ENCODE measurements at places on chromosomes 16 and 17.

DNA sequence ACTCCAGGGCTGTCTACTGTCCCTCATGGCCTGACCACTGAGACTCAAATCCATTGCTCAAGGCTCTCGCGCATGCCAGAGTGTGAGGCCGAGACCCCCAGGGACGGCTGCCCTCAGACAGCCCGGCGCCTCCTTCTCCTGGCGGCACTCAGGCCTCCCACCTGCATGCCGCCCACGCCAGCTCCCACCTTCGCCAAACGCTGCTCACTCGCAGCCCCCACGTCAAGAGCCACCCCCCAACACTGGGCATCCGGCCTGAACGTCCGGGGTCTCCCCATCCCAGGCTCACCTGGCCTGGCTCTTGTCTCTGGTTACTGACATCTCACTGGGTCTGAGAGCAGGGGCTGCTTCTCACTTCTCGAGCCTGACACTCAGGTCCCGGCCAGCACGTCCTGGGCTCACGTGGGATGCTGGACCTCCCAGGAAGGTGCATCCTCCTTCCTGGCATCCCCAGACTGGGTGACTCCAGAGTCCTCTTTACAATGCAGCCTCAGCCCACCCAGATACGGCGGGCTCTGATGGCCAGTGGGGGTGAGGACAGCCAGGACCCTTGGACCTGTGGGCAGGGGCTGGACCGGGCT lies 12.2 kb upstream of the CACNA1H start:
- DNase-seq = no peak

DNA sequence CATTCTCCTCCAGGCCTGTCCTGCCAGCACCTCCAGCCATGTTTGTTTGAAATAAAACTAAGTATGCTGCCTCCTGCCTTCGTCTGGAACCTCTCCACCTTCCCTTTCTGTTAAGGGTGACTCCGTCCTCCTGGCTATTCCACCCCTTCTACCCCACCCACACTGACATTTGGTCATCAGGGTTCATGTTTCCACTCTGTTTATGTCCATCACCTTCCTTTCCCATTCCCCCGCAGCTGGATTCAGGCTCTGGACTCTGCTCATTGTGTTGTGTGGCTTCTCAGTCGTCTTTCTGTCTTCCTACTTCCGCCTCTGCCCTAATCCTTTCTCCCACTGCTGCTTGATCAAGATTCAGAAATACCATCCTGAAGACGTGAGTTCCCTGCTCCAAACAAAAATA lies 28.6 kb downstream of the EPN2 start:
- no peak for DNase-seq

GRCh38 chr17:48726916-48727286 lies 1.6 kb downstream of the HOXB13 start:
- no peak for DNase-seq

GRCh38 chr17:78422872-78423588 lies 44.6 kb downstream of the PGS1 start:
- no peak for DNase-seq

DNA sequence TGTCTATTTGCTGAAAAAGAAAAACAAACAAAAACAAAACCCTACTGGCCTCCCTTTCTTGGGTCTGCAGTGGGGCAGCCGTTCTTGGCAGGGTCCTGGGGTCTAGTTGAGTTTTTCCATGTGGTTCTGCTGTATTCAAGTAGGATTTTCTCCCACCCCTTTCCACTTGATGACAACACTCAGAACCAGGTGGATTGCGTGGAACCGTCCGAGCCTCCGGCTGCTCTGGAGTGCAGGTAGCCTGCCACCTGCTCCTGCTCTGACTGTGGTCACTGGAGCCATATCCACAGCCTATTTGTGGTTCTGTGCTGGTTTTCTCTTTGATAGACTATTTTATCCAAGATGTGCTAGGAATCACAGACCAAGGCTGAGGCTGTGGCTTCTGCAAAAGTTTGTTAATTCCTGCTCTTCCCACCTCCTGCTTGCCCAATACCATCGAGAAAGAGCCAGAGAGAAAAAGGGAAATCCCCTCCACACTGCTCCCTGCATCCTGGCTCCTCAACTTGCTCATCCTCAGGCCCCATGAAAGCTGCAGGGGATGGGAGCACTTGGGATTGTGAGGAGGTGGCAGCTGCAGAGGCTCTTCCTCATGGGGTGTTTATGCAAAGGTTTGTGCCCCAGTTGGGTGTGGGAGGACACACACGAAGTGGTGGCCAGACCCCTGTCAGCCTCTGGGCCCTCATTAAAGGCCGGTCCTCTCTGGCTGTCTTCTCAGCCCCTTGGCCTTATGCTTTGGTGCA lies 377.8 kb upstream of the TNRC6C start:
- DNase-seq = no peak

DNA sequence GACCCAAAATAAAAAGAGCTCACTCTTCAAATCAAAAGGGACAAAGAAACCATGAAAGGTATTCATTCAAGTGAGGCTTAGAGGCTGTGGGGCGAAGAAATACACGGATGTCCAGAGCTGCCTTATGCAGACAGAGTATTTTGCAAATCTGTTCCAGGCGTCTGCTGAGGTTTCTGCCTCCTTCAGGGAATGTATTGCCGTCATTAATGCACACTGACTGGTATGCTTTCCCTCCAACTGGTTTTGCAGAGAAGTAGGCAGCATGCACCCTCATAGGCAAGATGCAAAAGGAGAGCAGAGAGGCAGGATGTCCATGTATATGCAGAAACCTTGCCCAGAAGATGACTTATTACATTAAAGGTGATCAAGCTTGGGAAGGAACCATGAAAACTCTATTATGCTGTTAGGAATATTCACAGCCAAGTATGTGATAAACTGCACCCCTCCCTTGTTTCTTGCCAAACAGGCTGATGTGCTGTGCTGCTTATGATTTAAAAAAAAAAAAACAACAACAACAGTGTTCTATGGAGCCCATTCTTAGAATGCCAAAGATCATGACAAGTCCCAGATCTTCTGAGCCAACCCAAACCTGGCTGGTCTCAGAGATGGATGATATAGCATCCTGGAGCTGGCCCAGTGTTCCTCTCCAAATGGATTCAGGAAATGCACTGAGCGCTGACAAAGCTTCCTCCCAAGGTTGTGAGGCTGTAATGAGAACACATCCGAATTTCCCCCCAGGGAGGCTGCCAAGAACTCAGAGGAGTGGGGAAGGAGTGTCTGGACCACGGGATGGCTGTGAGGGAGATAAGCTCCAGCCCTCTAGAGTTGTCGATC lies 77.6 kb upstream of the HLF start:
- DNase-seq = no peak

- no peak for DNase-seq
Measured at GRCh38 chr16:89031715-89032659, 55.0 kb upstream of the CBFA2T3 start.

DNA sequence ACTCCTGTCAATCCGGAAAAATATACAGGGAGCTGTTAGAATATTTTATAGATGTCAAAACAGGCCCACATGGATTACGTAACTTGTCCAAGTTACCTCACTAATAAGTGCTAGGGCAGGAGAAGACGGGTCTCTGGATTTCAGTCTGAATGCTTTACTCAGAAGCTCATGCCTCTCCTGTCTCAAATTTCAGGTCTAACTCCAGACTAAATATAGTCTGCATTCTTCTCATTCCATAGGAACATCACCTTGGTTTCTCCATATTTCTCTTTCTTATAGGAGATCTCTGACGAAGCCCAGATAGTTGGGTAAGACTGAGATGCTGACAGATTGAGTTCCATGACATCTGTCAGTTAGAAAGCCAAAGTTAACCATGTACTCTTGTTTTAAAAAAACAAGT lies 174.2 kb downstream of the STX8 start:
- DNase-seq = no peak

GRCh38 chr16:31473264-31473984 lies 1.5 kb downstream of the TGFB1I1 start:
- no peak for DNase-seq

DNA sequence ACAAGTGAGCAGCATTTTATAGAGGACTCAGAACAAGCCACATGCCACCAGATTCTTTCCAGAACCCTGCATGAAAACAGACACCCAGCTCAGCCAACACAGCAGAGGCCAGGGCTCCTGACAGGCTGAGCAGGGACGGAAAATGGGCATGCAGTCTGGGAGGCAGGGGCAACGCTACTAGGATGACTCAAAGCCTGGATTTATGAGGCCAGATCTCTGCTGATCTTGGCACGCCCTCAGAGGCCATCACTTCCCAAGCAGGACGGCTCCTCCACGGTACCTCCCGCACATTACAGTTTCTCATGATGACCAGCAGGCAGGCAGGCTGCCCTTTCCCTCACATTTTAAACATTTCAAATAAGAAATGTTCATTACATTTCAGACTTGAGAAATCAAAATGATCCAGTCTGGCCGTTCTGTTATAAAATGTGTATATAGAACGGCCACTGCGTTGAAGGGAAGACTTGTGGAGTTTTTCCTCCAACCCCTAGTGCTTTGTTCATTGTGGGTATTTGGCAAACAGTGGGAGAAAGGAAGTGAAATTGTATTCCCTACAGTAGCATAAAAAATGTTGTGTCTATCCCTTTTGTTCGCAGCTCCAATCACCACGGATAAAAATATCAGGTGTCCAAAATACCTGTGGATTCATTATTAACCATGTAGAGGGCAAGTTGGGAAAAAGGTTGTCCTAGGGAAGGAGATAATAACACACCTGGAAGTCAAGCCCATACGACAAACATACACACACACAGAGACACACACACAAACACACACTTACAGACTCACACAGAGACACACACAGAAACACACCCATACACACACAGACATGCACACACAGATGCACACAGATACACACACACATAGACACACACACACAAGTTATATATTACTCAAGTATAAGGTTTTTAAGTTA lies 64.8 kb upstream of the ADAMTS18 start:
- DNase-seq = no peak

DNA sequence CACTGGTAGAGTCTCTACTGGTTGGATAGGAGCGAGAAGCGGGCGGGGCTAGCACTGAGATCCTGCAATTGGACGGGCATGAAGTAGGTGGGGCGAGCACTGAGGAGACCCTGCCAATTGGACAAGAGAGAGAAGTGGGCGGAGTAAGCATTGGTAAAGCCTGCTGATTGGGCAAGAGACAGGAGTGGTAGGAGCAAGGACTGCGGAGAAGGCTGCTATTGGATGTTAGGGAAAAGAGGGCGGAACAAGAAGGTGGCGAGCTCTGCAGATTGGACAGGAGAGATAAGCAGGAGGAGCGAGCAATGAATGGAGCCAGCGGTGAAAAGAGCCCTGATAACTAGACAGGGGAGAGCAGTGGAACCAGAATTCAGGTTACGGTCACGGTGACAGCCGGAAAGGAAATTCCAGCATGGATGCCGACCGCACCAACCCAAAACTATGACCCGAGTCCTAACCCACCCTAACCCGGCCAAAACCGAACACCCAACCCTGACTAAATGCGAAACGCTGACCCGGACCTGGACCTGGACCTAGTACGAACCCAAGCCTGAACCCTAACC lies 4.8 kb downstream of the SCGB1C2 start:
- peak; percentile 27 for DNase-seq

GRCh38 chr16:10692470-10692869 lies 2.3 kb downstream of the TEKT5 start:
- no peak for DNase-seq

DNA sequence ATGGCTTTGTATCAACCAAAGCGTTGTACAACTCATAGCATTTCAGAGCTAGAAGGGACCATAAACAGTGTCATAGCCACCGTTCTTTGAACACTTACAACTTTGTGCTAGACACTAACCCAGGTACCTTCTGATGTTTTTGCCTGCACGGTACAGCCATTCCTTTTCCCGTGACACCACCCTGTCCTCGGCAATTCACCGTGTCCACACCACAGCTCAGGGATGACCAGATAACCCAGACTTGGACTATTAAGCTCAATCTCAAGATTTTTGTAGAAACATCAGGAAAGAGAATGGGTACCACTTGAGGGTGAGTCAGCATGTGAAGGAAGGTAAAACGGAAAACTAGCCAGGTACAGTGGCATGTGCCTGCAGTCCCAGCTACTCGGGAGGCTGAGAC lies 9.8 kb upstream of the CBFB start:
- DNase-seq = no peak

DNA sequence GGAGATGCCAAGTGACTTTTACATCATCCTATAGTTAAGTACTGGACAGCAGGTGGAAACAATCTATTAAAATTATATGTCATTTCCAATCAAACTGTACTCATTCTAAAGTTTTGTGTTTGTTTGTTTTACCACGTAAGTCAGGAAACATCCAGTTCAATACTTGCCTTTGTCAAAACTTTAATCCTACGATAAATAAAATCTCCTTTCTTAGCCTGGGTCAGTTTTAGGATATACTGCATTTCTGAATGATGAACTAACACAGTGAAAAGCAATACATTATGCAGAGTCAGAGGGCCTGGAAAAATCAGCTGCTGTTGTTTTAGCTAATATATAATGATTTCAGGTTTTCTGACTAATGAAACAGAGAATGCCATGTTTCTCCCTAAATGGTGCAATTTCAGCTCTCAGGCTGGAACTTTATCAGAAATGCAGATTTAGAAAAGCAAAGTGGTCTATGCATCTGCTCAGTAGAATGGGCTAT lies 756.4 kb downstream of the CDH11 start:
- no peak for DNase-seq

DNA sequence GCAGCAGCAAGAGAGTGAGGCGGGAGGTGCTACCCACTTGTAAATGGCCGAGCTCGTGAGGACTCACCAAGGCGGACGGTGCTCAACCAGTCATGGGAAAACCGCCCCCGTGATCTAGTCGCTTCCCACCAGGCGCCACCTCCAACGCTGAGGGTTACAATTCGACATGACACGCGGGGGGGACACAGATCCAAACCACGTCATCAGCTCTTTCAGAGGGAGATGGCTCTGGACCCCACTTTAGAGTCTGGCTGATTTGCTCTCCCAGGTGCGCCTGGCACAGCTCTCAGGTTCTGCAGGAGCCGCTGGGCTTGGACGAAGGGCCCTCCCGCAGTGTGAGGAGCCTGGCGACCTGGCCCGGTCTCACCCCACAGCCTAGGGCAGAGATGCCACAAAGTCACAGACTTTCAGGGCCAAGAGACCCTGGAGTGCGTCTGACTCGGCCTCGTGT lies 21.1 kb upstream of the DOC2B start:
- DNase-seq = no peak

DNA sequence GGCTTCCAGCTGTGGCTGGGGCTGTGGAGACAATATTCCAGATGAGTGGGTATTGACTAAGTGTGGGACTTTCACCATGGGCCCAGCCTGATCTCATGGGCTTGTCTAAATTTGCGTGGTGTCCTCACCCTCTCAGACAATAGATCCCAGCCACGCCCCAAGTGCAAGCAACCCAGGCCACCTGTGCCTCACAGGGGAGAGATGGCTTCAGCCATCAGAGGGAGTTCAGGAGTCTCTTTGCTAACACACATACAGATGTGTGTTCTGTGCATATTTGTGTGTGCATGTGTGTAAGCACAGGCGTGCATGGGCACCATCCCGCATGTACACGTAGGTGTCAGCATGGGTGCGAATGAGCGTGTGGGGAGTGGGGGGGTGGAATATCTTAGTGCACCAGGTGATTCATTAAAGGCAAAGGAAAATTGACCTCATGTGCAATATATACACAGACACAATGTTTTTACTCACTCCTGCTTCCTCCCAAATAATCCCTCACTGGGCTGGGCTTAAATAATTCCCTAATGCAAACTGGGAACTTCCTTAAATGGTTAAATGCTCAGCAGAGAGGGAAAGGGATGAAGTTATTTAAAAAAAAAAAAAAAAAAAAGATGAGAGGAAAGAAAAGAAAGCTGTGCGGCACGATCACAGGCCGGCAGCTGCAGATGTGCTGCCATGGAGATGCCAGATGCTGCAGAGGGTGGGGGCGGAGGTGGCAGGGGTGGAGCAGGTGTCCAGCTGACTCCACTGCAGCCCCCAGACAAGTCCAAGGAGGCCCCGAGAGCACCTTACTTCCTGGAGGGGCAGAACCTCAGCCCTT lies 24.0 kb upstream of the CDC42EP4 start:
- DNase-seq = no peak

Data from NCI-H2081 (cell line).